Stimulated activated CD8-positive, alpha-beta memory T cell treated with anti-CD3 and anti-CD28 coated beads, Interleukin-4, amount 100 ng/mL, for 4 hours (primary cell): ENCODE measurements at places on chromosomes 3 and 15.

- no peak for DNase-seq
Observed at GRCh38 chr3:63450634-63451363, 172.7 kb downstream of the SYNPR start.

GRCh38 chr3:127093312-127093711, 99.6 kb upstream of the PRR23E start:
- no peak for DNase-seq

- no peak for DNase-seq
Observed at GRCh38 chr3:29721789-29722188, 440.9 kb downstream of the RBMS3 start.

GRCh38 chr15:42175671-42176070, 19.2 kb upstream of the PLA2G4F start:
- no peak for DNase-seq

- no peak for DNase-seq
Observed at GRCh38 chr3:181173227-181173626, 183.7 kb upstream of the DNAJC19 start.
